ENCODE measurements at places on chromosomes 11 and 22. TPM values are rescaled to one million over a fixed set of nuclear protein-coding genes. Genes with fewer than 3 reads are reported as not detected.

Gene FBXO7
- 159 TPM for polyA plus RNA-seq

Gene OR5P2
- not detected for polyA plus RNA-seq

Gene OR8G5
- not detected for polyA plus RNA-seq

Gene TCF20
- 2.3 TPM for polyA plus RNA-seq

Gene STX3
- 3.8 TPM for polyA plus RNA-seq

GRCh38 chr11:5304046-5304445, 2.3 kb upstream of the OR51B4 start:
- H3K27me3 ChIP-seq: peaks cover 8% of the 10 kb centered on the region
- no peaks in the 10 kb centered on the region for H3K36me3 ChIP-seq
- no peaks in the 10 kb centered on the region for H3K4me1 ChIP-seq
- H3K4me3 ChIP-seq: no peak overlapping the region
- no peak overlapping the region for H3K27ac ChIP-seq

DNA sequence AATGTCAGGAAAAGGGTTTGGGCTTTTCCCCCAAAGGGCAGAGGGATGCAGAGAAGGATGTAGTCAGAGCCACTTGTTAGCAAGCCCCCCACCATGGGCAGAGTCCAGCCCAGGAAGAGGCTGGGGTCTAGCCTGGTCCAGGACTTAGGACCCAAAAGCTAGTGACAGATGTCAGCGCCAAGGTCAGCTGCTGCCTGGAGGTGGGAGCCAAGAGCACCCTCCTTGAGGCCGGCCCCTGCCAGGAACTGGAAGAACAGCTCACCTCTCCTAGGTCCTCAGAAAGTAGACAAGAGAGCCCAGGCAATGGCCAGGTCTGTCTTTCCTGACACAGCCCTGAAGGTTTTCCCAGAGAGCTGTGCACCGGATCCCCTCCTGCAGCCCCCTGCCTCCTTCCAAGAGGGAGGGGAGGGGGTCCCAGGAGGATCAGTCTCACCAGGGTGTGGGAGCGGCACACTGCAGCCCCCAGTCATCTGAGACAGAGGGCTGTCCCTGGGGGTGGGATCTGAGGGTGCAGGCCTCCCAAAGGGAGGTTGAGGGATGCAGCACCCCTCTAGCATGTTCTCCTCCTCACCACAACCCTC, 14.6 kb upstream of the ARHGEF17 start:
- peaks cover 34% of the 10 kb centered on the region for H3K27me3 ChIP-seq
- H3K4me1 ChIP-seq: peaks cover 24% of the 10 kb centered on the region
- H3K36me3 ChIP-seq: no peaks in the 10 kb centered on the region
- DNase-seq: no peak

DNA sequence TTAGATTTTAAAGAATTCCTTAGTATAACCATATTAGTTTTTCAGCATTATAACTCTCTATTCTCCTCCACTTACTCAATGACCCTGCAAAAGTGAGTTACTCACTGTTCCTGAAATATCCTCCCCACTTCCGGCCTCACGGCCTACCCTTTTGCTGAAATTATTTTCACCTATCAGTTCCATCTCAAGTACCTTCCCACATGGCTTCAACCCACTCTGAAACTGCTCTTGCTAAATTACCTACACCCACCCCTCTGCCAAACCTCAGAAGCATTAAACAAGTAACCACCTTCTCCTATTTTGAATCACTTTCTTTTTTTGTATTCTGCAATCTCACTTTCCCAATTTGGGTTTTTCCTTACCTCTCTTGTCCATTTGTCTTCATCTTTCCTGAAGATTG, 37.7 kb downstream of the OR5P2 start:
- H3K27ac ChIP-seq: no peak overlapping the region
- no peaks in the 10 kb centered on the region for H3K4me1 ChIP-seq
- DNase-seq: no peak
- no peaks in the 10 kb centered on the region for H3K36me3 ChIP-seq
- peaks cover 14% of the 10 kb centered on the region for H3K27me3 ChIP-seq

- H3K36me3 ChIP-seq: no peaks in the 10 kb centered on the region
- H3K4me3 ChIP-seq: no peak overlapping the region
- DNase-seq: no peak
- no peak overlapping the region for H3K27ac ChIP-seq
- H3K27me3 ChIP-seq: peaks cover 17% of the 10 kb centered on the region
- H3K4me1 ChIP-seq: peaks cover 7% of the 10 kb centered on the region
These were observed 713.8 kb downstream of the TBC1D22A start for GRCh38 chr22:47476231-47476630.

DNA sequence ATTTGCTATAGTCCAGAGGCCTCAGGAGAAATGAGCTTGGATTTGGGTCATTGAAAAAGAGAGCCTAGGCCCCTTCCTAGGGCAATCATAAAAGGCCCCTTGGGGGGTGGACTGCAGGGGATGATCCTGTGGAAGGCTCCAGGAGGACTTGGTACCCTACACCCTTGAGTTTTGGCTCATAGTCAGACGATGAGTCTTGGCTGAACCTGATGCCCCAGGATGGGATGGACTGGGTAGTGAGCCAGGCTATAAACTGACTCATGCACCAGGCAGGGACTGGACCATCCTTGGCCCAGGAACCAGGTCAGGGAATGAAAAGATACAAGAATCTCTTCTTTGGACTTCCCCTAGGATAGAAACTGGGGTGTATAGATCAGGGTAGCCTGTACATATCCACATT, 54.2 kb downstream of the NAV2 start:
- peaks cover 9% of the 10 kb centered on the region for H3K27me3 ChIP-seq
- DNase-seq: no peak
- peaks cover 2% of the 10 kb centered on the region for H3K4me1 ChIP-seq
- no peak overlapping the region for H3K27ac ChIP-seq
- no peaks in the 10 kb centered on the region for H3K36me3 ChIP-seq

Data from naive B cell (primary cell).